AG20443 (cell line): ENCODE measurements at places on chromosomes 6 and 20.
A peak's percentile ranks its signal among the peaks of the same experiment; 100 is the strongest.

DNA sequence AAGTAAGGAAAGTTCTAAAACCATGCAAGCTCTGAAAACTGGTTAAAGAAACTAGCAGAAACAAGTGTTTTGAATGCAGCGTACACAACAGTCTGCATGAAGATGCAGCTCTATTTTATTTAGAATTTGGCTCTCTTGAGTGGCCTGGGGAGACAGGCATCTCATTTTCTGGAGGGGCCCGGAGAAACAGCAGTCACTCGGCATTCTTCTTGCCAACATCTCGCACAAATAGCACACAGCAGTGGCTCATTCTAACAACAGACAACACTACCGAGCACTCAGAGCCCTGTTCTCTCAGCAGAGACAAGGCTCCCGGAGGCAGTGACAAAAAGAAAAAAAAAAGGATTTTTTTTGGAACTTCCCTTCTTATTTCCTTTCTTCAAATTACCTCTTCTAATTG, 108.5 kb upstream of the STMND1 start:
- DNase-seq, result no peak

- DNase-seq, result no peak
These were observed 40.7 kb upstream of the SLC2A12 start for GRCh38 chr6:134093007-134093573.

- peak; percentile 56 for DNase-seq
These were observed 170.4 kb downstream of the PHF3 start for GRCh38 chr6:63805808-63806572.

DNA sequence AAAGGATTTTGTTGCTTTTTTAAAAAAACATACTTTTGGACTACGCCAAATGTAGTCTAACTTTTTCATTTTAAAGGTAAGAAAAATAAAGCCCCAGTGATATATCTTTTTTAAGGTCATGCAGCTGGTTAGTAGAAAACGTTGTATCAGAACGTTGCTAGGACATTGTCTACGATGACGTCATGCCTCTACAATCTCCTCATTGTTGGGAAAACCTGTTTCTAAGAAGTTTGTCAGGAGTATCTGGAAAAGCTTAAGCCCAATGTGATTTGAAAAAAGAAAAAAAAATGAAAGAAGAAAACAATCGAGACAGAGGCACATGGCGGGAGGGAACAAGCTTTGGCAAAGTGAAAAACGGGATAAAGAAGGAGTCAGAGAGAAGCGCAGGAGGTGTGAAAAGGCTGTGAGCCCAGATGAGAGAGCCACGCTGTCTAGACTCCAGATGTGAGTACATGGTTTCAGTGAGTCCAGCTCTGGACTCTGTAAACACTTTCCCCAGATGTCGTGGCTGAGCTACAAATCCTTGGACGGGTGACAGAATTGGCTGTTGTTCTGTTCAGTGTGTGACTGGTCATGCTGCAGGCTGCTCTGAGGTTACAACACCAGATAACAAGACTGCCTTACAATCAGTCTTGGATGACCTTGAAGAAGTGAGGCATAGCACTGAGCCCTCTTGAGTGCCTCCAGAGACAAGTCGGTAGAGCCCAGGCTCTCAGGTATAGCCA, 656.7 kb upstream of the ID4 start:
- DNase-seq, result peak; percentile 88
